Eye (tissue), 1 donor: ENCODE measurements at places on chromosomes 1 and 21.

- DNase-seq: no peak
Observed at GRCh38 chr1:60797351-60797750, 285.0 kb upstream of the NFIA start.

DNA sequence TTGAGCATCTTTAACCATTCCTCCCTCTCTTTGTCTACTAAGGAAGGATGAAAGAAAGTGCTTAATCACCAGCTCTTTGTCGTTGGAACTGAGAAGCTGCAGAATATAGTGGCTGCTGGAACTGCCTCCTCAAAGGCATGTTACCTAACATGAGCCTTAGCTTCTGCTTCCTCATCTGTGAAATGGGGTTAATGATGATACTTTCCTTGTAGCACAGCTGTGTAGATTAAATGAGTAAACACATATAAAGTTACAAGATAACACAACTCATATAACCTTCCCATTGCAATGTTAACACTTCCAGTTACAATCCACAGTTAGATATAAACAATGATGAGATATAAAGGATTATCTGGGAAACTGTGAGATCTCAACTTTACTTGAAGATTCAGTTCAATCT, 48.4 kb upstream of the ZNF326 start:
- no peak for DNase-seq

GRCh38 chr1:40630488-40631223, 34.8 kb downstream of the RIMS3 start:
- peak; percentile 76 for DNase-seq

- DNase-seq: no peak
Observed at GRCh38 chr1:226638608-226639007, 90.0 kb downstream of the STUM start.

DNA sequence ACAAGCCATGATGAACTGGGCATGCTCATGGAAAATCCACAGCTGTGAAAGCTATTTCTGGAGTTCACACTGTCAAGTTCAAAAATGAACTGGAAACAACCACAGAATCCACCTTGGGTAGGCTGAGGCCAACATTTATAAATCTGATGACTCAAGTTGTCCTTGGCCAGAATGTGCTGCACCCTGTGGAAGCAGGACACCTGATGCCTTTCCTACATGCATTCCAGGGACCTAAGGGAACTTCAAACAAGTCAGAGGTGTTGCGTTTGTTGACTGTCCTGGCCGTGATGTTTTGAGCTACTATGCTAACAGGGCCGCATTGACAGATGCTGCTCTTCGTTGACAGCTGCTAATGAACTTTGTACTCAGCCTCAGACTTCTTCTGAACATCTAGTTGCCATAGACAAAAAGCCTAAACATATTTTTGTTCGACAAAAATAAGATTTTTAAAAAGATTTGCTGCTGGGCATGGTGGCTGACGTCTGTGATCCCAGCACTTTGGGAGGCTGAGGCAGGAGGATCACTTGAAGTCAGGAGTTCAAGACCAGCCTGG, 127.9 kb upstream of the SLC45A1 start:
- no peak for DNase-seq

DNA sequence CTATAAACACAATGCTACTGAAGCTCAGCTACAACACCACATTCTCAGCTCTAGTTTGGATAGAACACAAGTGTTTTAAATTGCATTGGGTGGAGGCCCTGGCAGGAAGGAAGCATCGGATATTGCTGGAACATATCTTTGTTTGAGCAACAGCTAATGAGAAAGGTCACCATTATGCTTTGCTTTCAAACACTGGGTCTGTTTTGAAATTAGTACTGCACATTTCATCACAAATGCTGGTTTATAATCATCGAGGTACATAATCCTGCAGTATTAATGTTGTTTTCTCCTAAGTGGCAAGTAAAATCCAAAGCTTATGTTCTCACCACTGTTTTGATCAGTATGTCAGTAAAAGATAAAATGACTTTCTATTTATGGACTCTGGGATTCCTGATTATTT, 61.5 kb upstream of the ARHGAP29 start:
- DNase-seq: no peak

DNA sequence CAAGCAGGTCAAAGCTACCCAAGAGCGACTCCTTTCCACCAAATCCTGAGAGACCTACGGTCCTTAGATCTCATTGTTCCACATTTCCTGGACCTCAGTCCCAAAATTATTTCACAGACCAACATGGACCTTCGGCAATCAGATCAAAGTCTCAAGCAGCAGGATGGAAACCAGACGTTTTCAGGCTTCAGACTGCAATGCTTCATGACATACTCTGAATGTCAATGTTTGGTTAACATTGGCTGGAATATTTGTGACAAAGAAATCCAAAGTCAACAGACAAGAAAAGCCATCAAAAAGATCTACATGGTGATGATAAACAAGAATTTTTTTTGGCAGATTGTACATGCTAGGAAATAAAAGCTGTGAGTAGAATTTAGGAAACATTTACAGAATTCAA, 1057.3 kb downstream of the ADGRL2 start:
- no peak for DNase-seq

GRCh38 chr1:5780324-5780716, 211.9 kb downstream of the NPHP4 start:
- DNase-seq: no peak

DNA sequence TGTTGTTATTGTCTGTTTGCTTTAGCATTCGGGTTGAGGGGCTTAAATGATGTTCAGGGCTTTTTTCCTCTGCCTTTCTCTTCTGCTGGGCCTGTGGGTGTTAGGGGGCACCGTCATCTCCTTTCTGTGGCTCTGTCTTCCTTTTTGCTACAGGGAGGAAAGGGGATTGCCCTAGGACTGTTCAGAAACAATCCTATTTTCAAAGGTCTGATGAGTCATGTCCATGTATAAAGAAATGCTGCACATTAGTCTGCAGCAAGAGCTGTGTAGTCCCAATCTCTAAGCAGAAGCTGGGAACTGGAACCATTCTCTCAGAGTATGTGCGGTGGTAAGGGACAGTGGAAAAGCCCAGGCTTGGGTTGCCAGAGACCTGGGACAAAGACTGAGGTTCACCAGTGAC, 462.3 kb downstream of the OMA1 start:
- no peak for DNase-seq

DNA sequence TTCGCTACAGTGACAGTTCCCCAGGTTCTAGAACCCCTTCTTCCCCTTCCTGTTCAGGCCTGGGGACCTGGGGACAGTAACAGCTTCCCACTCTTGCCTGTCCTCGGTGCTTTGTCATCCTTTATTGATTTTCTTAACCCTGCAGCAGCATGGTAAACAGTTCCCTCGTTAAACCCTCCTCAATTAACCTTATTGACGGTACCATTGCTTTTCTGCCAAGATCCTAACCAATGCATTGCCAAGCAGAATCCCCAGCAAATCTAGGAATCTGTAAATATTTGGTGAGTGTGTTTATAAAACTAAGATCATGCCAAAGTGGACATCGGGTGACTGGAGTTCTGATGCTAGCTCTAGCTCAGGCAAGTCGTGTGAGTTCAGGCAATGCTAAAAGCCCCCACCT, 99.6 kb upstream of the KAZN start:
- DNase-seq: no peak

GRCh38 chr1:116842654-116843053, 67.1 kb upstream of the PTGFRN start:
- DNase-seq: no peak

DNA sequence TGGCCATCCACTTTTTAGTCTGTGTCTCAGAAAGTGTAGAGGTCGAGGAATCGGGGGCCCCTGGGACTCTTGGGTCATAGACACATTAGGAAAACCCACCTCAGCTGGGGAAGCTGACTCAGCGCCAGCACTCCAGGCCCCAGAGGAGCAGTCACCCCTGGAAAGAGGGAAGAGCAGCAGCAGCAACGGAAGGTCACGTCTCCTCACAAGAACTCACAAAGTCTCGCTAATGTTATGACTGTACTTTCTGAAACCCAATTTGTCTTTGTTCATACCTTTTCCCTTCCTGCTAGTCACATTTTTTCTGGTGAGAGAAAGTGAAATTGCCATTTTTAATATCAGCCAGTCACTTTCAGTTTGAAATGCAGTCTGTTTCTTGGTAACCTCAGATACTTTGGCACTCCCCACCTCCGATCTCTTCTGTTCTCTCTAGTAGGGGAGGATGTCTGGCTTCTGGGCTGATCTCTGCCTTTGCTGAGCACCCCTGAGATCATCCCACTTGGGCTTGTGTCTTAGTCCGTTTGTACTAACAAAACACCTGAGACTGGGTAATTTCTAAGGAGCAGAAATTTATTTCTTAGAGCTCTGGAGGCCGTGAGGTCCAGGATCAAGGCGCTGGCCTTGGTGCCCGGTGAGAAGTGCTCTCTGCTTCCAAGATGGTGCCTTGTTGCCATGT, 6.0 kb upstream of the NLRP3 start:
- no peak for DNase-seq

DNA sequence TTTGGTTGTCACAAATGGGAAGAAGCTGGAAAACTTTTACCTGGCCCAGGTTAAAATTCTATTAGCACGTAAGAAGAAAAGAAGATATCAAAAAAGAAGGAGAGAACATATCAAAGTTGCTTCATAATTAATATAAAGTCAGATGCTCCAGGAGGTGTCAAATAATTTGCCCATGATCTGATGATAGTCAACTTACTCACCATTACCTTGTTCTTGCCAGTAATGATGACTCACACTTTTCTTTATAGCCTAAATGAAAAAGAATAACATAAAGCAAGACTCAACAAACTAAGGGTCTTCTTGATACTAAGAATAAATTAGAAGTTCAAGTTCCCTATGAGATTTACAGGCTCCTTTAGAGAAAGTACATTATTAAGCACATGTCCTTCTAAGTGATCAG, 580.4 kb downstream of the TTLL7 start:
- DNase-seq: no peak

- peak; percentile 30 for DNase-seq
Observed at GRCh38 chr1:248622570-248623001, 12.3 kb downstream of the OR2T11 start.

- DNase-seq: no peak
Observed at GRCh38 chr1:237227476-237227875, 185.5 kb downstream of the RYR2 start.

- no peak for DNase-seq
Observed at GRCh38 chr1:237204841-237205240, 162.9 kb downstream of the RYR2 start.

GRCh38 chr1:60103186-60103585, 29.6 kb upstream of the C1orf87 start:
- no peak for DNase-seq

- peak; percentile 98 for DNase-seq
Observed at GRCh38 chr1:247007511-247008405, at the start of gene ZNF695. ZNF695 (minus strand) TSS chr1:247008057; CDS start chr1:247007908, 149 bp downstream.

GRCh38 chr1:170318736-170319135, 173.0 kb downstream of the NTMT2 start:
- DNase-seq: no peak

DNA sequence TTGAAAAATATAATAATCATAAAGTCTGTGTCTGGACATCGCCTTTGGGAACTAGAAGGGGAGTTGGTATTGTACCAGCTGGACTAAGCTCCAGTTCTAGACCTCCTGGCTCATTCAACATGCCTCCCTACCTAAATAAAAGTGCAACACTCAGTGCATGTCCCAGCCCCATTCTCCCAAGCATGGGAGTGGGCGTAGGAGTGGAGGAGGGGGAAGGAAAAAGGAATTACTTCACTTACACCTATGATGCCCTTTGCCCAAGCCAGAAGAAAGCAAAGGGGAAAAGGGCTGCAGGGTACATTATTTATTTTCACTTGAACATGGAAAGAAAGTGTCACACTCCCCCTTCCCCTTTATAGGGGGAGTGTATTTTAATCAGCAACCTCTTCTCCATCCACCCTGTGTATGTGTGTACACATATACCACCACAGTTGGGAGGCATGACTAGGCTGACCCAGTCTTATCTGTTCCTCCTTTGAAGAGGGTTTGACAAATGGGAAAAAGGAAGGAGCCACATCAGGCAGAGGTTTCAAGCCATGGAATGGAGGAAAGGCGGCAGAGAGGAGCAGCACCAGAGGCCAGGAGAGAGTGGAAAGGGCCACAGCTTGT, 3.2 kb downstream of the NIT1 start:
- no peak for DNase-seq

- DNase-seq: peak; percentile 61
Observed at GRCh38 chr1:81406292-81406999, 394.3 kb upstream of the ADGRL2 start.

DNA sequence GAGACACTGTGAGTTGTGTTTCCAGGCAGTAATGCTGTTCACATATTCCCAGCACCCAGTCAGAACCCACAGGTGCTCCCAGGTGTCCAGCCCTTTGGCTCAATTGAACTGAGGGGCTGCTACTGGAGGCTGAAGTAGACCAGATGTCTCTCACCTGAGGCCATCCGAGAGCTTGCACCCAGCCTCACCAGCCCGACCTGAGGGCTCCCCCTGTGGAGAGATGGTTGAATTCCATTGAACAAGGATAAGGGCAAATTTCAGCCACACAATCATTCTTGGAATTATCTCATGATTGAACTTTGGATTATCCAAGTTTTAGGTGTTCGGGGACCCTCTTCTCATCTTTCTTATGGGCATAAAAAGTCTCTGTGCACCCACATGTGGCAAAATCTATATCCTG, 52.1 kb downstream of the OBSCN start:
- no peak for DNase-seq

- DNase-seq: peak; percentile 84
Observed at GRCh38 chr21:34603002-34603709, 11.8 kb downstream of the RCAN1 start.

DNA sequence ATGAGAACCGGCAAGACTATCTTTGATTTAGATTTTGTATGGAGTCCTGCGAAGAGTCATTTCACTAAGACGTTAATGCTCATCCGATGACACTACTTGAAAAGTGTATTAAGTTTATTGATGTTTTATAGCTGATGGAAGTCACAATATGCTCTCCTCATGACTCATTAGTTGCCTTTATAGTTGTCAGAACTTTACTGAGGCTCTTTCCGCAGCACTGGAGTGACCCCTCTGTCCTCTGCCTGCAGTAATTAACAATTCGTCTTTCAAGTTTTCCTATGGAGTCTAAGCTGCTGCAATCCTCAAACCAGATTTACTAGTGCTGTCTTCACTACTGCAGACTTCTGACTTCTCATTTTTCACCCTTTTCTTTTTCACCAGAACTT, 853 bp downstream of the USP16 start:
- DNase-seq: no peak

DNA sequence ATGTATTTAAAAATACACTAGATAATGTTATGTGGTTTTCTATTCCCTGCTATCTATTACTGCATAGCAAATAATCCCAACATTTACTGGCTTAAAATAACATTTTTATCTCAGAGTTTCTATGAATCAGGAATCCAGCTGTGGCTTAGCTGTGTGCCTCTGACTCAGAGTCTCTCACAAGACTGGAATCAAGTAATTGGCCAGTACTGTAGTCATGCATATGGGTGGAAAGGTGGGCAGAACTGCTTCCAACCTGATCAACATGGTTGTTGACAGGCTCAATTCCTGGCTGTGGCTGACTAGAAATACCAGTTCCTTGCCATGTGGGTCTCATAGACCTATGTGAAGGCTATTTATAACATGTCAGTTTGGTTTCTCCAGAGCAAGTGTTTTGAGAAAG, 131.8 kb downstream of the PDE4B start:
- DNase-seq: no peak

GRCh38 chr1:224427346-224427745, 7.3 kb downstream of the WDR26 start:
- no peak for DNase-seq

- peak; percentile 18 for DNase-seq
Observed at GRCh38 chr1:244256086-244256676, 195.5 kb downstream of the ADSS2 start.
